ENCODE measurements at places on chromosomes 5 and 9.
A peak's percentile ranks its signal among the peaks of the same experiment; 100 is the strongest.

- no peak for DNase-seq
Observed at GRCh38 chr5:35921930-35922329, 16.5 kb downstream of the CAPSL start.

DNA sequence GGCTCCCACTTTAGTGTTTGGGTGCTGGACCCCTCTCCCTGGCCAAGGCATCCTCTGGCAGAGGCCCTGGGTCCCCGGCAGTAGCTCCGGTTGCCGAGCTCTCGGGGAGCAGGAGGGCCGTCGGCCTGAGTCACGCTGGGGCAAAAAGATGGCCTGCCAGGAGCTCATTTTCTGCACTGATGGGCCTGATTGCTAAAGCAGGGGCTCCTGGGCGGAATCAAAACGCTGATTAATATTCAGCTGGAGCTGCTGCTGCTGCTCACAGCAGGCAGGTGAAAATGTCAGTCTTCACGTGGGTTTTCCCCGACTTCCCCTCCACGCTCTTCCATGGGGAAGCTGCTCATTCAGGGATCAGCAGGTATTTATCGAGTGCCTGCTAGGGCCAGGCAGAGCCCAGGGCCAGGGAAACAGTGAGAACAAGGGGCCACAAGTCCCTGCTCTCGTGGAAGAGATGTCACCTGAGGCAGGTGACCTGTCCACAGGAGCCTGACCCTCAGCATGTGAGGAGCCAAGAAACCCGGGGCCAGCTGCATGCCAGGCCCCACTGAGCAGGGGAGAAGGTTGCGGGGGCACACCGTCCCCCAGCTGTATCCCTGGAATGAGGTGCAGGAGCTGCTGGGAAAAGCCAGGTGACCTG is 22.1 kb downstream of the LAMC3 start:
- no peak for DNase-seq

- DNase-seq: peak; percentile 25
Observed at GRCh38 chr5:132425009-132425937, 55.8 kb downstream of the SLC22A5 start.

- no peak for DNase-seq
Observed at GRCh38 chr9:126783949-126784348, 20.9 kb upstream of the ZBTB43 start.

Measured in GDM1 (cell line).